ENCODE measurements at places on chromosomes 12 and 14.

DNA sequence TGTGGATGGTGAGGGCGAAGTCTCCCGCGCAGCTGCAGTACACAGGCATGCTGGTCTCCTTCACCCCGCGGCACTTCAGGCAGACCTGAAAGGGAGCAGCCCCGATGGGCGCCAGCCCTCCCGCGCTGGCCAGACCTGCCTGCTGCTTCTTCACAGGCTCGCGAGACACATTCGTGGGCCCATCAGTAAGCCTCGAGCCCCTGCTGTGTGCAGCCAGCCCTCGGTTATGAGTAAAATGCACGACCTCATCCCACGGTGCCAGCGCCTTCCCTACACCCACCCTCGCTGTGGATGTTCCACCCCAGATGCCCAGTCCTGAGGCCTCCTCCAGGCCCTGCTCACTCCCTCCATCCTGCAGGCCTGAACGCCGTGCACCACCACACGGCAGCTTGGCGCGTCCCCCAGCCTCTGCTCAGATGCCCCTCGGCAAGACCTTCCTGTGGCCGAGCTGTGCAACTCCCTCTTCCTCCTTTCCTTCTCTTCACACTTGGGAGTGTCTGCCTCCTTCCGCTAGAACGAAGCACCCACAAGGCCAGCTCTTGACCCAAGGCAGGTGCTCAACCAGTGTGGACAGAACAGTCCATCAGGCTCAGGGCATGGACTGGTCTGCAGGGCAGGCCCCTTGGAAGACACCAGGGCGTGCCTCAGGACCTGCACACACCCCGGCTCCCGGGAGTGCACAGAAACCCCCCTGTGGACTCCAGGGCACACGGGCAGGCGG lies 6.5 kb downstream of the P2RX2 start:
- DNase-seq = no peak

DNA sequence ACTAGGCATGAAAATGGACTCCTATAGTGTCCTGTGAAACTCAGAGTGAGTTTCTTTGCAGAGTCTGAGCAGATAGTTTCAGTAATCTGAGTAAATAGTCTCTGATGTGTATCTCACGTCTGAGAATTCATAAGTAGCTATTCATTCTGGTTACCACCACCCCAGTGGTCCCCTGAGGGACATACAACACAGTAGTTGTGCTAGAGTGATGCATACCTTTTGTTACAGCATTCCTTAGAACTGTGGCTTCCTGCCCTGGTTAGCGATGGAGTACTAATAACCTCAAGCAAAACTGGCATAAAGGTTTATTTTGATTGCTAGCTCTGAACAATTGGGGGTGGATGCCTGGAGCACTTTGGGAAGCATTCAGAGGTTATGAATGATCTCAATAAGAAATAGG lies 114.7 kb downstream of the DAAM1 start:
- no peak for DNase-seq

GRCh38 chr12:8501720-8502119 lies 11.6 kb upstream of the CLEC4D start:
- DNase-seq = no peak

DNA sequence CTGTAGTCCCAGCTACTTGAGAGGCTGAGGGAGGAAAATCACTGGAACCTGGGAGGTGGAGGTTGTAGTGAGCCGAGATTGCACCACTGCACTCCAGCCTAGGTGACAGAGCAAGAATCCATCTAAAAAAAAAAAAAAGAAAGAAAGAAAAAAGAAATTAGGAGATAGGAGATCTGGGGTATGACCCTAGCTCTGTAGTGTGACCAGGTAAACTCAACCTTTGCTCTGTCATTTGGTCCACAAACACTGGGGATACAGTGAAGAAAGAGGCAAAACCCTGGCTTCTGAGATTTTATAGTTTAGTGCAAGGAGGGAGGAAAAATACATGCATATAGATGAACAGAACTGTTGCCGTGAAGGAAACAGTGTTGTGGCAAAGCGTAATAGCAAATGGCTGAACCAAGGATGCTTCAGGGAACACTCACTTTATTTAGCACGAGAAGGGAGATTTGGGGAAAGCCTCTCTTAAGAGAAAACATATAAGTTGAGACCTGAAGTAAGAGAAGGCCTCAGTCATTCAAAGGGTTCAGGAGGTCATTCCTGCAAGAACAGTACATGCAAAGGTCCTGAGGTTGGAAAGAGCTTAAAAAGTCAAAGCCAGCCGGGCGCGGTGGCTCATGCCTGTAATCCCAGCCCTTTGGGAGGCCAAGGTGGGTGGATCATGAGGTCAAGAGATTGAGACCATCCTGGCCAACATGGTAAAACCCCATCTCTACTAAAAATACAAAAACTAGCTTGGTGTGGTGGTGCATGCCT lies 29.6 kb upstream of the ATXN2 start:
- no peak for DNase-seq

DNA sequence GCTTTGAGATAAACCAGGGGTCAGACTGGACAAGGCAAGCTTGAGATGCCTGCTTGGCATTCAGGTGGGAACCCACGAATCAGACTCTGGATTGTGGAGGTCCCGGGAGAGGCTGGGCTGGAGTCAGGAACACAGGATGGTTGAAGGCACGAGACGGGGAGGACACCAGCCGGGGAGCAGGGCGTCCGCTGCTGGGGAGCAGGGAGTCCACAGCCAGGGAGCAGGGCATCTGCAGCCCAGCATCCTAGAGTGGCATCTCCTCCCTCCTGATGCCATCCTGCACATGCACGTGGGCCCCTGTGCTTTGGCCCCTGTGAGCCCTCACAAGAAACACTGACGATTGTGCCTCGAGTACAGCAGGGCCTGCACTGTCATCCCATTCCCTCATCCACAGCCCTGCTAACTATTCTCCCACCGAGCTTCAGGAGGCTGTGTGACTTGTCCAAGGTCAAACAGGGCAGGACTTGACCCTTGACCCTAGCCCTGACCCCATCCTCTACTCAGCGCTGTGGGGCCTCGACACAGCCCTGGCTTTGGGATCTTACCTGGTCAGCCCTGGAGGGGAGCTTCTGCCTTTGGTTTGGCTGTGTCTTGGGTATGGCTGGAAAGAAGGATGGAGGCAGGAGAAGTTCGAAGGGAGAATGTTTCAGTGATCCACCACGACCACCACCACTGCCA lies 45.1 kb downstream of the CFAP251 start:
- no peak for DNase-seq

GRCh38 chr12:95416111-95416636 lies 57.8 kb upstream of the METAP2 start:
- DNase-seq = no peak

DNA sequence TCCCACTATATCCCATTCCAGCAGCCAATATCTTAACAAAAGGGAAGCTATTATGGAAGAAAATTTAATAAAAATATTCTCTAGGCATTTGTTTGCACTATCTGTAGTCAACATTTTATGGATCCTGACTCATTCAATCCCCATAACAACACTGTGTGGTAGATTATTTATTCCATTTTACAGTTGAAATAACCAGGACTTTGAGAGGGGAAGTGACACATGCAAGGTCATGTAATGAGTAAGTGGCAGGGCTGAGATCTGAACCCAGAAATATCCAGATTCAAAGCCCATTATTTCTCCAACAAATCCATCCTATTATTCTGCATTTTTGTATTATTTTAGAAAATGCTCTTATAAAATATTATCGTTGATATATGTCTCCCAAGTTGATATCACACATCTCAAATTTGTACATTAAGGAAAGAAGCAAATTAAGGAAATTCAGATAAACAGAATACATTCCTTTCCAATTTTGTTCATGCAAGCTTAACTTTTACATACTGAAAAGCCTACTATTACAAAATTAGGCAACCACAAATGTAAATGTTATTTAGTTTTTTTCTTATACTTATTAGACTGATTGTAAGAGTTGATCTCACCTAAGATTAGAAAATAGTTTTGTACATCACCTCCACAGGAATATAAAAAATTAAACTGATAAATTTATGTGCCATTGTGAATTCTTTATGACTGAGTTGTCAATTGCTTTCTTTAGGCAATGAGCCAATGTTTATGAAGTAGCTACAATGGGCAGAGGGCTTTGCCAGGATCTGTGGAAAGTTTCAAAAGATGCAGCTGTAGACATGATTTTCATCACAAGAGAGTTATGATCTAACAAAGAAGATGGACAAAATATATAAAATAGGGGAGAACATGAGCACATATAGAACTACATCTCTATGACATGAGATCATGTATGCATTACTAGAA lies 55.1 kb upstream of the E2F7 start:
- no peak for DNase-seq

- DNase-seq = peak; percentile 43
Measured at GRCh38 chr14:104593241-104593701, 11.3 kb downstream of the TMEM179 start.

DNA sequence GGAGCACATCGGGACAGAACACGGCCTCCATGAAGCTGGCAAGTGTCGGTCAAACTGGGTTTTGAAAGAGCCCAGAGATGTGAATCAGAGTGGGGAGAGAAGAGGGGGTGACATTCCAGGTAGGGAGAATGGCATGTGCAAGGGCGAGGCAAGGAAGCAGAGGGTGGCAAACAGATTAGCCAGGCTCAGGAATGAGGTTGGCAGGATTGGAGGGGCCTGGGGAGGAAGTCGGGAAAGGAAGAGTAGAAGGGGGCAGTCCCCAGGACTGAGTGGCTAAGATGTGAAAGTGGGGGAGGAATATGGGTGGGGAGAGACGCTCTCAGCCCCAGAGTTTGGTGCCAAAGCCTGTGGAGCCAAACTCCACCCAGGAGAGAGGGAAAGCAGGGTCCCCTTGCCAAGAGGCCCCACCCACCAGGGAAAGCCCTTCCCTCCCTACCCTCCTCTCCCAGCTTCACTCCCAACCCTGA lies 5.5 kb upstream of the HDAC7 start:
- no peak for DNase-seq

DNA sequence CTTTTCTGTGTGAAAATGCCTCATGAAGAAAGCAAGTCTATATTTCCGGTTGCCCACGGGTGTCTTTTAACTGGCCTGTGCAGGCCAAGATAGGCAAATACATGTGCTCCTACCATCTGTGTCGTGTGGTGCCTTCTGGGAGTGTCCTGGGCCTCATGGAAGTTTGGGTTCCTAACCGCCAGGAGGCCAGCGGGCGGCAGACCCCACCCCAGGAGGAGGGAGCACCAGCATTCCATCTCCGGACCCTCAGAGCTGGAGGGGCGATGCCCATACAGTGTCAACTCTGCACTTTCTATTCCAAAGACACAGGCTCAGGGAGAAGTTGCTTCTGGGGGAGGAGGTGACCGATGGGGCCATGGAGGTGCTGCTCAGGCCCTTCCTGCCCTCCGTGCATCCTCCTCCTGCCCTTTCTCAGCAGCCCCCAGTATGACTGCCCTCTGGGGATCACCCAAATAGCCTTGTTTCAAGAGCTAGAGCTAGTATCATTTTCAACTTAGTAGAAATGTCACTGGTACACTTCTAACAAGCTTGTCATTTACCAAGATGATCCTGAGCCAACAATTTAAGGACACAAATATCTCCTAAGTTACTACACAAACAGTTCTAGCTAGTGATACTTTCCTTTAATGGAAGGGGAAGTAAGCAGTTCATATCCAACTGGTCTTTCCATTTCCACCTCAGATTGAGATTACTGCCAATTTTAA lies 17.8 kb downstream of the CCDC92 start:
- no peak for DNase-seq

DNA sequence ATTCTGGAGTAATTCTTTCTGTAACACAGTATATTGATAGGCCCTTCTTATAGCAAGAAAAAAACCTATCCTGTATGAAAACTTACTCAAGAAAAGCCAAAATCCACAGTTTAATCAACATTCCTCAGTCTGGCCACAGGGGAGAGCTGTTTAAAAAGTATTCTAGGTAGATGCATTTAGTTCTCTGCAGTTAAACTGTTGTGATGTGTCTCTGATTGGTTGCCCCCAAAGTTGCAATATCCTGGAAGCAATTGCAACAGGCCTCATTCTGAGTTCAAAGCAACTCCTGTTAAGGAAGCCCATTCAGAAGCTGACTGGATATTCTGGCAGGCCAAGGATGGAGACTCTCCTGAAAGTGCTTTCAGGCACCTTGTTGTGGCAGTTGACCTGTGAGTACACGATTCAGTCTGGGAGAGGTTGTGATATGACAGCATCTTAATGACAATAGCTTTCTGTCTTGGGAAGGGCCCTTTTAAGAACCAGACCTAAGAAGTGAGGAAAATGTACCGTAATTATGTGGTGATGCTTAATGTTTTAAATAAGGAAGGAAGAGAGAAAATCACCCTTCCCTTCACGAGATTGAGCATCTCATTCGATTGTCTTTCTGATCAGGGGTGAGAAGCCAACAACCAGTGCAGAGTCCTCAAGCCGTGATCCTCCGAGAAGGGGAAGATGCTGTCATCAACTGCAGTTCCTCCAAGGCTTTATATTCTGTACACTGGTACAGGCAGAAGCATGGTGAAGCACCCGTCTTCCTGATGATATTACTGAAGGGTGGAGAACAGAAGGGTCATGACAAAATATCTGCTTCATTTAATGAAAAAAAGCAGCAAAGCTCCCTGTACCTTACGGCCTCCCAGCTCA lies 420.7 kb downstream of the DAD1 start:
- DNase-seq = no peak

DNA sequence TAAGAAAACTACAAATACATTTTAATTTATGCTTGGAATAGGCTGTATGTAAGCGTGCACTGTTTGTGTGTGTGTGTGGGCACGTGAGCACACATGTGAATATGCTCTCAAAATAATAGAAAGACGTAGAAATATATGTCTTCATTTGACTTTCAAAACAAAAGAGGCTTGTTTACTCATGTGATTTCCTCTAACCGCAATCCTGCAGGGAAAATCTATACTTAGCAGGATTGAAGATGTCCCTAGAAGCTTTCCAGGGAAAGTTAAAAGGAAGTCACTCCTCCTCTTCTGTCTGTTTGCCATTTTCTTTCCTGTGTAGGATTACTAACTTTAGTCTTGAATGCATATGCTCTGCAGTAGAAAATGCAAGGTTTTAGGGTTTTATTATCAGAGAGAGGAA lies 404.7 kb downstream of the MDGA2 start:
- DNase-seq = no peak

DNA sequence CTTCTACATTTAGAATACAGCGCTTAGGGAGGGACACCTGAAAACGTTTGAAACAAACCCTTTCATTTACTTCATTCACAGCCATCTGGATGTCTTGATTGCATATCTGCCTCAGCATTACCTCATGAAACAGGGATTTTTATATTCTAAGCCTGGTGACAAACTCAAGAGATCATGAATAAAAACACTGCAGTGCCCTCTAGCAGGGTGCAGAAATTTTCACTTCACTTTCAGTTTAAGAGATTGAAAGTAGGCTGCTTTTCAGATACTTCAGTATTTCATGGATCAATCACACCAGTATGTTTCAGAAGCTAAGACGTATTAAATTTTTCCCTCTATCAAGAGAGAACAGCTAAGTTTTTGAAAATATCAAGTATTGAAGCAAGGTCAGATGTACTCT lies 467.8 kb downstream of the MDGA2 start:
- no peak for DNase-seq

- DNase-seq = no peak
Measured at GRCh38 chr12:119130523-119130922, 48.2 kb upstream of the HSPB8 start.

- DNase-seq = no peak
Measured at GRCh38 chr12:50241178-50241577, 42.1 kb downstream of the LIMA1 start.

DNA sequence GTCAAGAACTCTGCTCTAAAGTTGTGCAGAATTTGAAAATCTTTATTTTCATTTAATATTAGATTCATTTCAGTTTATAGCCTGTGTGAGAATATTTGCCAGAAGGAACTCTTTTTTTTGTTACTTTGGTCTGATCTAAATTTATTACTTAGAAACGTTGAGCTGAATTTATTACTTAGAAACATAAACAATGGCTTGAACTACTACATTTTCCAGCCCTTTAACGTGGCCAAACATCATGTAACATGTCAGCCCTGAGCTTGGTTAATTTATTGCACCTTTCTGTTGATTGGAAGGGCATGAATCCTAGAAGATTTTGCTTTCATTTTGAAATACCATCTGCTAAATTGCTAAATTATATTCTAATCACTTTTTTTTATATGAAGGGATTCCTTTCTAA lies 241.4 kb downstream of the TMEM117 start:
- DNase-seq = no peak

All from retina (tissue), 1 donor.